GM18507 (cell line): ENCODE measurements at places on chromosomes 5 and 9.

GRCh38 chr5:129664336-129664937 lies 83.5 kb upstream of the MINAR2 start:
- DNase-seq, result no peak

DNA sequence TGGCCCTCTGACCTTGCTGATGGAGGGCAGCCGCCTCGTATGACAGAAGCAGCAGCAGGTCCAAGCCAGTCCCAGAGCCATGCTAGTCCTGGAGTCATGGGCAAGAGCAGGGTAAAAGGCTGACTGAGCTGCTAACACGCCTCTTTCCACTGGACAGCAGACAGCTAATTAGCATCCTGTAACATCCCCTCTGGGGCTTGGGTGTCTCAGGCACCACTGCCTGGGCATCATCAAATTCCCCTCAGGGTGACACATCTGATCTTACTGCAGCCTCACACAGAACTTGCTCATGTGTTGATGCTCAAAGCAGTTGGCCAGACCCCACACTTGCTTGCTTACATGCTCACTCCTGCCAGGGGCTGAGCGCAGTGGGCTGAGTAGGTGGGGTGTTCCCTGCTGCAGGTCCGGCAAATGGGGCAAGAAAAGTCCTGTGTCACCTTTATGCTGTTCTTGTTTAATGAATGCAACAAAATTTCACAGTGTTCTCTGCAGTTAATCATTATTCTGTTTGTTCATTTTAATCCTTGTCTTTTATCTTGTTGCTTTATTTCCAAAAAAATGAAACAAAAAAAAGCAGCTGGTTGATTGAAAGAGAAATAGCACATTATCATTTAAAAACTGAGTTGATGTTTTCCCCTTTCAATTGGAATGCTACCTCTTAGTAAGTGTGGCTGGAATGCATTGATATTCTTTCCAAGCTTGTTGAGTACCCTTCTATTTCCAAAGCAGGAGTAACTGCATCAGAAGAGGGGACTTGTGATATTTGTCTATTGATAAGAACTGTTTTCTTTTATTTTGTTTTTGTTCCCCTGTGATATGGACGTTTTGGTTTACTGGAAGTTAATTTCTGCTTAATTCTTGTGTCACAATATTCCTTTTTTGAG lies 254.1 kb downstream of the CDH18 start:
- DNase-seq, result no peak

DNA sequence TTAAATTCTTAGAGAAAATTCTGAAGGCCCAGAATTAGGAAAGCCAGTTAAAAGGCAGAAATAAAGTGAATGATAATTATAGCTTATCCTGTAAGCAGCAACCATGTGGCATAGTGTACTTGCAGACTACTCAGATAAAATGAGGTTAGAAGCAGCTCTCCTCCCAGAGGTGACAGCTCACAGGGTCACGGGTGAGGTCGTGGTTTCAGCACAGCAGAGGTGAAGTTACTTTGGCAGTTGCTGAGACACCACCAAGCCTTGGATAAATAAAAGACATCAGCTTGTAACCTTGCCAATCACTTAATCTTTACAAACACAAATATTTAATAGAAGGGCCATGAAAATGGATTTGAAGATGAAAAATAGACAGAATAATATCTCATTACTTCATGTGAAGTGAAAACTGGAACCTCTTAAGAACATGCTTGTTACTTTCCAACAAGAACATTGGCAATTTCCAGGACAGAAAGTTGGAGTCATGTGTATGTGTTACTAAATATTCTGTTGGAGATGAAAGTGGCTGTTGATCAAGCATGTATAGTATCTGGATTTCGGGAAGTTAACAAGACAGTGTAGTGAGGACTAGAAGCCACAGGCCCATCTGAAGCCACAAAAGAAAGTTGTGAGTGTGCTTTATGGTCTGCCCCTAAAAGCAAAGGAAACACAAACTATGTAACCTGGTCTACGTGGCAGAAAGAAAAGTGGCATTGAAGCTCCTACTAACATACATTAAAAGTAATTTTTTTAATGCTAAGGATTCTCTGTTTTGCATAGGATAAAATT lies 134.4 kb downstream of the ERCC6L2 start:
- no peak for DNase-seq

DNA sequence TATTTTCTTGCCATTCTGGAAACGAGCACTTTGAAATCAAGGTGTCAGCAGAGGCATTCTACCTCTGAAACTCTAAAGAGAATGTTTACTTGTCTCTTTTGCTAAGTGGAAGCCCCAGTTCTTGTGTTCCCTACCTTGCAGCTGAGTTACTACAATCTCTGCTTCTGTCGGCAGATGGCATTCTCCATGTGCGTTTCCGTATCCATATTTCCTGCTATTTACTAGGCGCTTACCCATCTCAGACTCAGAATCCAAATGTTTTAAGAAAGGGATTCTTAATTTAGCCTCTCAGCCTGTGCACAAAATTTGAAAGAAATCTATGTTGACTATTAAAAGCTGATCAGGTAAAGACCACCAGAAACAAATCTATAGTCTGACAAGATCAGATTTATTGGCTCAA lies 221.3 kb upstream of the FTMT start:
- no peak for DNase-seq

DNA sequence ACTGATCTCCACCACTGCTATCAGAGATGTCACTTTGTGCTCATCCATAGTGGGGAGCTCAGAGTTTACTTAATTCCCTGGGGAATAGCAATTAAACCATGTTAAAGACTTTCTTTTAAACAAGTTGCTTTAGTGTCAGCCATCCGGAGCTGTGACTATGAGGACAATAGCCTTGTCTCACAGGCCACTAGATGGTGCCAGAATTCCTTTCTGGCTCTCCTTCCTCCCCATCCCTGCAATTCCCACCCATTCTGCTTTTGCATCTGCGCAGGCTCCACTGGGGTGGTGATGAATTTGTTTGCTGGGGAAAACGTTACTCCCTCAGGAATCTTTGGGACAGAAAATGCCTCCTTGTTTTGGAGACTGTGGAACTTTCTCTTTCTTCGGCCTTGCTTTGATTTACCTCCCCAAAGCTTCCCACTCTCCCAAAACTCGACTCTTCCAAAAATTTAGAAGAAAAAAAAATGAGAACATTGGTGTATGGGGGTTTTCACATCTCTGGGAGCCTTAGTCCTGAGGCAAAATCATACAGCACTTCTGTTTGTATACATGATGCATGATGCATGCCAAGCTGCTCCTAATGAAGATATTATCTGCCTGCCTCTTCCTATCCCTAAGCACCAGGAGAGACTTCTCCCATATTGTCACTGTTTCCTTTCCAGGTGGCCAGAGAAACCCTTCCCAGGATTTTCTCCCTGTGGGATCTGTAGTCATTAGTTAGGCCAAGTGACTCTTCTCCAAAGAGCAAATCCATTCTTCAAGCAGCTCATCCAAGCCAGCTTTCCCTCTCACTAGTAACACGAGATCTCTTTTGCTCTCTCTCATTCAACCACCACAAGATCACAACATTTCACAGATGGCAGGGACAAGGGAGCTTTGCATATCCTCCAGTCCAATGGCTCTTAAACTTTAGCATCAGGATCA lies 466.1 kb downstream of the TLR4 start:
- no peak for DNase-seq

DNA sequence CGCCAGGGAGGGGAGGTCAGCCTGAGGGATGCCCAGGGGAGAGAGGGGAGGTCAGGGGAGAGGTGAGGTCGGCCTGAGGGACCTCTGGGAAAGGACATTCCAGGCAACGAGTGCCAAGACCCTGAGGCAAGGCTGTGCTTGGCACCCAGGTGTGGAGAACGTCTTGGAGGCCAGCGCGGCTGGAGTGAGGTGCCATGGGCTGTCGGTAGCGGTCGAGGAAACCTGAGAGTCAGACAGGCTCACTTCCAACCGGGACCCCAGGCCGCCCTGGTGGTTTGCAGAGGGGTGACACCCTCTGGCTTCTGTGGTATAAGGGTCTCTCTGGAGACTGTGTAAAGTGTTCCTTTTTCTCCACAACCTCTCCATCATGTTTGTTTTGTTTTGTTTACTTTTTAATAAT lies 82.9 kb downstream of the CACNA1B start:
- DNase-seq, result no peak

GRCh38 chr5:150266871-150267291 lies 22.7 kb downstream of the CAMK2A start:
- DNase-seq, result no peak

DNA sequence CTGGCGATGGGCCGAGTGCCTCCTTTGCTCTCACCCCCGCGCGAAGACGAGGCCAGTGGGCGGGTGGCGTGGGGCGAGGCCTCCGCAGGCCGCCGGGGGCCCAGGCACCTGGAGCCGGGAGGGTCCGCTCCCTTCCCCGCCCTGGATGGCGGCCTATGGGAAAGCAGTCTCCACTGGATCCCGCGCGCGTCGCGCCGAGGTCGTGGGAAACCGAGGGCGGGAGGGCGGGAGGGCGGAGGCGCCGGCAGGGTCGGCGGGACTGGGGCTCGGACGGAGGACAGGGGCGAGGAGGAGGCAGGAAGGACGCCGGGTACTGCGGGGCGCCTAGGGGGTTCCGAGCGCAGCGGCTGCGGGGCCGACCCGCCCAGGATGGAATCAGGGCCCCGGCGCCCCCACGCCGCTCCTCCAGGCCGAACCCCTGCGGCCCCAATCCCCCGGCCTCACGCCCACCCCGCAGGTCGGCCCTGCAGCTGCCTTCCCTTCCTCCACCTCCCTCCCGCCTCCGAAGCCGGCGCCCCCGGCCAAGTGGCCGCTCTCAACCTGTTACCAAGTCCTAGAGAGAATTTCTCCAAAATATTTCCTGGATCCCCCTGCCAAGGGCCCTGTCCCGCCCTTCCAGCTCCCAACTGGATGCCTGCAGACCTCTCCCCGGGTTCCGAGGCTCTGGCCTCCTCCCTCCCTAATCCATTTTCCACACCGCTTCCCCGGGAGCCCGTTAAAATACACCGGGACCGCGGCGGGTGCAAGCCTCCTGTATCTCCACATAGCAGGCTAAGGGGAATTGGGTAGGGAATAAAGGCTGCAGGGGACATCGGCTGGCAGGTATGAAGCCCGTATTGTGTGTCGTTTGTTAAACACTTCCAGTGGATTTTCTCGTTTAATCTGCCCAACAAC lies 146.3 kb downstream of the ERCC6L2 start:
- no peak for DNase-seq

GRCh38 chr9:37919246-37919955 lies 15.5 kb upstream of the SLC25A51 start:
- DNase-seq, result no peak

DNA sequence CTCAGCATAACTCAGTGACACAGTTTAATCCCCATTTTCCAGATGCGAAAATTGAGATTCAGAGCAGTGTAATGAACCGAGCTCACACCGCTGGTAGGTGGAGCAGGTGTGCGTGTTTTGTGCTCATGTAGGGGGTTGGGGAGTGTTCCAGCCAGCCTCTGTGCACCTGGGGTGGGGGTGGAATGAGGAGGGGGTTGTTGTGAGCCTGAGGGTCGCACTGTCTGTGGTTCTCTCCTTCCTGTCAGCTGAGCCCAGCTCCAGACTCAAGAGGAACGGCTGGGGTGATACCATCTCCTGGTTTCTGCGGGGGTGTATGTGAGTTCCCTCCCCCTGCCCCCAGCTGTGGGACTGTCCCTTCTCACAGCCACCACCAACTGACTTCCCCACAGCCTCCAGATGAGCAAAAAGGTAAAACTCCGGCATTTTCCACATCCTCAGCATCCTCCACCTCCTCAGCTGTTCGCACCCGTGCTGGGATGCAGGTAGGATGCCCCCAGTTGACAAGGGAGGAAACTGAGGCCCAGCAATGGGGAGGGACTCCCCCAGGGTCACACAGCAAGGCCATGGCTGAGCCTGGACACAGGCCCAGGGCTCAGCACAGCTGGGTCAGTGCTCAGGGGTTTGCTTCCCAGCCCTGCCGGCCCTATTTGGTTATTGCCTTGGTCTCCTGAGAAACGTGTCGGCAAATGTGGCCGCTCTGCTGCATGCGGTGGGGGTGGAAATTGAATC lies 2.1 kb downstream of the SH2D3C start:
- peak; percentile 58 for DNase-seq

GRCh38 chr9:93132287-93132927 lies 1.6 kb downstream of the NINJ1 start:
- no peak for DNase-seq

GRCh38 chr9:4027606-4028005 lies 272.3 kb downstream of the GLIS3 start:
- no peak for DNase-seq

DNA sequence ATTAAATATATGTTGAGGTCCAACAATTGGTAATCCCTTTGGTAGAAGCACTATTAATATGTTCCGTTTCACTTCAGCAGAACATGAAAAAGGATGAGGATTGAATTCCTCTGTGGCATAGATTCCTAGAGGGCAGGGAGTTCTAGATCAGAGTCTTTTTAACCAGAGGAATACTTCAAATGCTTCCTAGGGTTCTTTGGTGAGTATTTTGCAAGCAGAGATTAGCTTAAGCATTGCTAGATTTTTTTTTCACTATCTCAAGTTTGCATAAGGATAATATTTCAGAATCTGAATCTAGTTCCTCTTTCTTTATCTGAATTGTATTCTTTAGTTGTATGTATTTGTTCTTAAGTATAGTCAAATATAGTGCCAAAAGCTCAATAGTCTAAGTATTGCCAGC lies 116.6 kb upstream of the ADAMTSL1 start:
- DNase-seq, result no peak

DNA sequence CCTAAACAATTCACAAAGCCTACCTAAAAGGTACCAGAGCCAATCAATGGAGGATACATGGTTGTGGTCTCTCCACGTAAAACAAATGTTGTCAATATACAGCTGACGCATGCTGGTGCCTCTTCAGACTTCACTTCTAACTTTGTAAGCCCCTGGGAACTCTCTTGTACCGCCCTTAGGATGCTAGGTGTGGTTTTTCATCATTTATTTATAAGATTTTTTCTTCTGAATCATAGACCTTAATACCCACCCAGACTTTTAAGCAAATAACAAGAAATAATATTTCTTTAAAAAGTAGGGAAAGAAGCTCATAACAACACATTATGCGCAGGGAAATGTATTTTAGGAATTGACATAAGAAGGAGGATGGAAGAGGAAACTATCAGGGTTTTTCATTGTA lies 33.0 kb downstream of the SSBP2 start:
- DNase-seq, result no peak

GRCh38 chr5:102554728-102555127 lies 55.9 kb upstream of the SLCO6A1 start:
- DNase-seq, result no peak

- DNase-seq, result no peak
These were observed 26.2 kb upstream of the LMX1B start for GRCh38 chr9:126587187-126588185.

- no peak for DNase-seq
These were observed 61.5 kb downstream of the LNPEP start for GRCh38 chr5:96997265-96997859.

GRCh38 chr5:76499507-76500161 lies 96.5 kb downstream of the IQGAP2 start:
- no peak for DNase-seq

DNA sequence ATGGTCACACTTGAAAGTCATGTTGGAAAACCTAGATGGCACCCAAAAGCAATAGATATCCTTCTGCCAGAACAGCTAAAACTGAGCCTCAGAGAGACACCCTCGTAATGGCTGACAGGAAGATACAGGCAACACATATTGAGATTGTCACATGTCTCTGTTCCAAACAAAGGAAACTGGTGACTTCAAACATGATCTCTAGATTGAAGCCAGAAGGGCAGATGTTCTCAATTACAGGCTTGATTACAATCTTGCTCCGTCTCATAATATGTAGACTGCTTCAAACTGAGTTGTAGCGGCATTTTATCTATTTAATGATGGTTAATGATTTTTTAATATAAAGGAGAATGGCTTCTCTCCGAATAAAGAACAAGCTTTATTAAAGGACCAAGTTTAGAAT lies 774.3 kb downstream of the KCTD16 start:
- no peak for DNase-seq
